ENCODE measurements at places on chromosomes 2 and 18. TPM values are rescaled to one million over a fixed set of nuclear protein-coding genes. Genes with fewer than 3 reads are reported as not detected.

GRCh38 chr18:9434122-9434701 lies 41.1 kb upstream of the RALBP1 start:
- H3K4me1 ChIP-seq: peaks cover 31% of the 10 kb centered on the region
- peak overlapping the region; percentile 92 for H3K27ac ChIP-seq
- no peak overlapping the region for H3K4me3 ChIP-seq

DNA sequence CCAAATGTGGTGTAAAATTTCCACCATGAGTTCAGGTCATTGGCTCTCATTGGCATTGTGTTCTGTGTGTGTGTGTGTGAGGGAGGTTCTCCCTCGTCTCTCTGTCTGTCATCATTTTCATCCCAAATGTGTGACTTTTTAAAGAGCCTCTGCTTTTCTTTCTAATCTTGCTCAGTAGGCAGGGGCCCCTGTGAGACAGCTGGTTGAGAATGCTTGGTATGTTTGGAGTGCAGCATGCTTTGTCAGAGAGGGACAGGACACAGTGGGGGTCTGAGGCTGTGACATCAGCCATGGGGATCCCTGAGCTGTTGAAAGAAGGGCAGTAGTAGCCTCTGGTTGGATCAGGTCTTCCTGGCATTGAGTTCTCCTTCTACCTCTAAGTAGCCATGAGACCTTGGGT lies 10.6 kb downstream of the PTPRM start:
- H3K36me3 ChIP-seq: peaks cover 2% of the 10 kb centered on the region
- DNase-seq: no peak
- H3K4me1 ChIP-seq: peaks cover 4% of the 10 kb centered on the region
- no peaks in the 10 kb centered on the region for H3K27me3 ChIP-seq

DNA sequence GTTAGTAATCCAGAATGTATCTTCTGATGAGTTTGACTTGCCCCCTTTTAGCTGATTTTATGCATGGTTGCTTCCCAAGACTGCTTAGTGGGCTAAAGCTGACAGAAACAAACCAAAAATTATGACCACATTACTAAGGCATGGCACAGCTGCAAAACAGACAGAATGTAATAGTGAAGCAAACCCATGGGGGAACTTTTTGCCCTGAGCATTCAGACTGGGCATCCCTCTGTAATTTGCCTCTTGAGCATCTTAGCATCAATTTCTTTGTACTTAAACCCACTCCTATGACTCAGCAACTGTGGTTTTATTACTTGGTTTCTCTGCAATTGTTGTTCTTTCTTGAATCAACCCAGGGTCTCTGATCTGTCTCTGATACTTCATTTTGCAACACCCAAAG lies 487.3 kb upstream of the DCC start:
- no peaks in the 10 kb centered on the region for H3K36me3 ChIP-seq
- H3K27me3 ChIP-seq: no peaks in the 10 kb centered on the region
- no peak overlapping the region for H3K4me3 ChIP-seq
- H3K27ac ChIP-seq: no peak overlapping the region

DNA sequence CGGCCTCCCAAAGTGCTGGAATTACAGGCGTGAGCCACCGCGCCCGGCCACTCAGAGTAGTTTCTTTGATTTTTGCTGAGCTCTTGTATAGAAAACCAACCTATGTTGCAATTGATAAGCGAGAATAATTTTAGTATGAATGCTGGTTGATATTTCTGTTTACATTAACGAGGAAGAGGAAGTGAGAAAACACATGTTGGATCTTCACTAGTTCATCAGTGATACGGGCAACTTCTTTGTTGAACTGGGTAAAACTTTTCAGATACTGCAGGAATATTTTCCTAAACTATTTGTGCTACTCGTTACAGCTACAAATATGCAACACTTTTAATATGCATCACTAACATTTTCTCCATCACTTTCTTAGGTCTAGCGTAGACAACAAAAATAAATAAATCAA lies 67.9 kb upstream of the SLC25A52 start:
- DNase-seq: no peak
- no peak overlapping the region for H3K4me3 ChIP-seq
- H3K4me1 ChIP-seq: no peaks in the 10 kb centered on the region
- H3K27me3 ChIP-seq: no peaks in the 10 kb centered on the region
- H3K36me3 ChIP-seq: peaks cover 10% of the 10 kb centered on the region

- H3K4me1 ChIP-seq: peaks cover 2% of the 10 kb centered on the region
- H3K27me3 ChIP-seq: no peaks in the 10 kb centered on the region
- DNase-seq: peak; percentile 96
- no peak overlapping the region for H3K4me3 ChIP-seq
- no peaks in the 10 kb centered on the region for H3K36me3 ChIP-seq
Observed at GRCh38 chr2:173048897-173049661, 26.6 kb upstream of the MAP3K20 start.

DNA sequence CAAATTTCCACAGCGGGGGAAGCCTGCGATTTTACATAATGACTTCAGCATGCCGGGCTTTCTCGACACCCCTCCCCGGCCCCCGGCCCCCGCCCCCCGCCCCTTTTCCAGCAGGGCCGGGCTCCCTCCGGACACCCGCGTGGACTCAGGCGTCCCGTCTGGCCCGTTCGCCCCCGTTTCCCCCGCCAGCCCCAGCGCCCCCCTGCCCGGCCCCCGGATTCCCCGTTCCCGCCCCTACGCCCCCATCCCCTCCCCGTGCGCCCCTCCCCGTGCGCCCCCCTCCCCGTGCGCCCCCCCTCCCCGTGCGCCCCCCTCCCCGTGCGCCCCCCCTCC lies 456 bp upstream of the NFATC1 start:
- H3K27me3 ChIP-seq: peaks cover 34% of the 10 kb centered on the region
- no peak for DNase-seq
- H3K4me1 ChIP-seq: peaks cover 41% of the 10 kb centered on the region
- peak overlapping the region; percentile 15 for H3K4me3 ChIP-seq

DNA sequence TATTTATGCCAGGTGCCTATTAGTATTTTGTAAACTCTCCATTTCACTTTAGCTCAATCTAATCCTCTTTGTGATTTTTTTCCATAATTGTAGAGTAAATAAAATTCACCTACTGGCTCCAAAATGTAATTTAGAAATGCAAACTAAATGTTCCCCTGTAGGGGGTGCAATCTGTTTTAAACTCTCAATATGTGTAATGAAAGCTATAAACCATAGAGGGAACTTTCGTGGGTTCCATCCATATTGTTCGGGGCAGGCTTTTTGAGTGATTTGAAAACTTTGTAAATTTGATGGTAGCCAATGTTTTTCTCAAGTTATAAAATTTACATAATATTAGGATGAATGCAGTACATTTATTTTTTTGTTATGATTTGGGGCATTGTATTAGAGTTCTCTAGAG lies 49.4 kb downstream of the TSPYL6 start:
- no peak overlapping the region for H3K27ac ChIP-seq
- H3K27me3 ChIP-seq: no peaks in the 10 kb centered on the region
- H3K4me3 ChIP-seq: no peak overlapping the region
- DNase-seq: peak; percentile 61
- no peaks in the 10 kb centered on the region for H3K36me3 ChIP-seq

The LONRF2 gene
- polyA plus RNA-seq: 0.62 TPM

The ELOA2 gene
- not detected for polyA plus RNA-seq
